ENCODE measurements at places on chromosomes 6 and 20. TPM values are rescaled to one million over a fixed set of nuclear protein-coding genes. Genes with fewer than 3 reads are reported as not detected.
A peak's percentile ranks its signal among the peaks of the same experiment; 100 is the strongest.

Gene TMEM200A
- 3.5 TPM for polyA plus RNA-seq

Gene RAET1E
- polyA plus RNA-seq: 1.7 TPM

Gene LPA
- not detected for polyA plus RNA-seq

Gene COL11A2
- polyA plus RNA-seq: 3.6 TPM

Gene TM9SF4
- 19.7 TPM for polyA plus RNA-seq

Gene APOM
- 2.6 TPM for polyA plus RNA-seq

GRCh38 chr20:45016089-45016671, 49.9 kb downstream of the STK4 start:
- no peak for DNase-seq

DNA sequence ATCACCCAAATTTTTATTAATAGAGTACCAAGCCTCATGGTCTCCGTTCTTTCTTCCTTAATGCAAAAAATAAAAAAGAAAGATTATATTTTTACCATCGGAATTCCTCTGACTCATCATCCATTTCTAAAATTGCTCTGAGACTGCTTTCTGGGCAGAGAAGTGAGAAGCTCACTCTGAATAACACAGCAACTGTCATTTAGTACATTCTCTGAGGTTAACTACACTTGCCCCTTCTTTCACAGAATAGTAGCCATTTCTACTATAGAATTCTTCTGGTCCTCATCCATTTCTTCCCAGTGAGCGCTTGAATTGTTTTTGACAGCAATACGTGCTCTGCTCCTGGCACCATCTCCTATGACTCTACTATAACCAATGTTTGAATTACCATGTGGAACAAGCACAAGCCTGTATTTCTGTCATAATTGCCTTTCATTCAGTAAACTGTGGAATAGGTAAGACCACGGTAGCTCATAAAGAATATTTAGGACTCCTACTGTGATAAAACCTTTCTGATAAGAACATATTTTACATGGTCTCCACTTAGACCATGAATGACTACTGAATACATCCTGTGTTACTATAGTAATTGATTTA, 435.5 kb upstream of the NRSN1 start:
- no peak for DNase-seq

- DNase-seq: no peak
These were observed 664.5 kb downstream of the EPM2A start for GRCh38 chr6:145070791-145071190.

DNA sequence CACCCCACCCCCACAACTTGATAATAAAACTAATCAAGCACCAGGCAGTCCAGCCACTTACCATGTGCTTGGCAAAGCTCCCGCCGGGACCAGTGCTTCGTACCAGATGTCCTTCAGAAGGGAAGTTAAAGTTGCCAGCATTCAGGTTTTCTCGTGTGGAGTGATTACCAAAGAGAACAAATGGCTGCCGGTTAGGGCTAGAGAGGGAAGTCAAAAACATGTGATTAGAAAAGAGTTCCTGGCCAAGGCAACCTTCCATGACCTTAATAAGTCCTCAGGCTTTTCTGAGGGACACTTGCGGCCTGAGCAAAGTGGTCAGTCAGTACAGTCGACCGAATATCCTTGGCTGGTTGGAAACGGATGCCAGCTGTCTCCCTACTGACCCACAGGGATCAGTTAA, 67.0 kb downstream of the DNAAF9 start:
- DNase-seq: peak; percentile 80

All from aorta (tissue), 5 donors.